ENCODE measurements at places on chromosomes 6 and 20. TPM values are rescaled to one million over a fixed set of nuclear protein-coding genes. Genes with fewer than 3 reads are reported as not detected.
A peak's percentile ranks its signal among the peaks of the same experiment; 100 is the strongest.

DNA sequence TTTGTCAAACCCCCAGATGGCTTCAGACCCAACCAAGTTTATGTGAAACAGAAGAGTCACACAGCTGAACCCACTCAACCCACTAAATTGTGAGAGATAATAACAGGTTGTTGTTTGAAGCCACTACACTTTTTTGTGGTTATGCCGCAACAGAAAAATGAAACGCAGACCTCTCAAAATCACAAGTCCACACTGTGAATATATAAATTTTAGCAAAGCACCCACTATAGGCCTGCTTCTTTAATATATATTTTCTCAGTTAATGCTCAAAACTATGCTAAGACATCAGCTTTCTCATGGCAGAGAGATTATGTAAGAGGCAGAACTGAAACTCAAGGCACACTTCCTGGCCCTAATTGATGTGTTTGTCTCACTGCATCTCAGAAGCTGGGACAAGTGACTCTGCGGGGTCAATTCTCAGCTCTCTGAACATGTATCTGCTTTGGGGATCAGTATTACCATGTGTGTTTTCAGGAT, 27.7 kb downstream of the MAP3K5 start:
- H3K4me1 ChIP-seq: peaks cover 80% of the 10 kb centered on the region
- H3K4me3 ChIP-seq: no peak overlapping the region
- no peaks in the 10 kb centered on the region for H3K27me3 ChIP-seq
- H3K27ac ChIP-seq: peak overlapping the region; percentile 84

- no peak overlapping the region for H3K4me3 ChIP-seq
- H3K27me3 ChIP-seq: no peaks in the 10 kb centered on the region
- no peaks in the 10 kb centered on the region for H3K4me1 ChIP-seq
- H3K27ac ChIP-seq: no peak overlapping the region
- DNase-seq: no peak
- no peaks in the 10 kb centered on the region for H3K36me3 ChIP-seq
Measured at GRCh38 chr6:68114463-68115047, 520.5 kb upstream of the ADGRB3 start.

DNA sequence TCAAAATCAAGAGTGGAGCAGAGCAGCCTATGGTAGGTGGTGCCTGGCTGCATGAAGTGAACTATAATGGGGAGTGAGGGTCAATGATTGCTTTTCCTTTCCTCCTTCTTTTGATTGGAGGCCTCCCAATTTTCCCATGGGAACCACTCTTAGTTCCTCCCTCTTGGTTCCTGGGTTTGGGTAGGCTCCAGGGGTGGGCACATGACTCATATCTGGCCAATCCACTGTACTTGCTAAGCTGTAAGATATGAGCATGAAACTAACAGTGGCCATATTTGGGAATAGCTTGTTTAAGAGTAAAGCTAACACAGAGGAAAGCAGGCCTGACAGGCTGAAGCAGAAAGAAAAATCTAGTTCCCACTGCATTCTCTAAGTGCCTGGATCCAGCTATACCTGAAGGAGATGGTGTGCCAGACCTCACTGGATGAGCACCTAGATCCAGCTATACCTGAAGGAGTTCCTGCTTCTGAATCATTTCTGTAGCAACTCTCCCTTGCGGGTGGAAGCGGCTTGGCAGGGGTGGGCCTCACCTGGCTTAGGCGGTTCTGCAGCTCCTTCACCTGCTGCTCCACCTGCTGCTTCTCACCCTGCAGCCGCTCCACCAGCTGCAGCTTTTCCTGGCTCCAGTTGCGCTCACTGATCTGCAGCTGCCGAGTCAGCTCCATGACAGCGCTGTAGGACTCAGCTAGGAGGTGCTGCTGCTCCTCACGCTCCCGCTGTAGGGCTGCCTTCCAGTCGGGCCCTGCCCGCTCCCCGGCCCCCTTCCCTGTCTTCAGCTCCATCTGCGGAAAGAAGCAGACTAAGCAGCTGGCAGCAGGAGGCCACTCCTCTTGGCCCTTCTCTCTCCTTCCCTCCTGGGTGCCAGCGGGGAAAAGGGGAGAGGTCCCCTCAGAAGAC, 29.0 kb upstream of the DSN1 start:
- DNase-seq: no peak
- peaks cover 66% of the 10 kb centered on the region for H3K36me3 ChIP-seq
- H3K4me1 ChIP-seq: no peaks in the 10 kb centered on the region

- no peaks in the 10 kb centered on the region for H3K36me3 ChIP-seq
- no peaks in the 10 kb centered on the region for H3K27me3 ChIP-seq
- no peak overlapping the region for H3K27ac ChIP-seq
Measured at GRCh38 chr6:103405321-103405720, 1454.4 kb downstream of the HACE1 start.

DNA sequence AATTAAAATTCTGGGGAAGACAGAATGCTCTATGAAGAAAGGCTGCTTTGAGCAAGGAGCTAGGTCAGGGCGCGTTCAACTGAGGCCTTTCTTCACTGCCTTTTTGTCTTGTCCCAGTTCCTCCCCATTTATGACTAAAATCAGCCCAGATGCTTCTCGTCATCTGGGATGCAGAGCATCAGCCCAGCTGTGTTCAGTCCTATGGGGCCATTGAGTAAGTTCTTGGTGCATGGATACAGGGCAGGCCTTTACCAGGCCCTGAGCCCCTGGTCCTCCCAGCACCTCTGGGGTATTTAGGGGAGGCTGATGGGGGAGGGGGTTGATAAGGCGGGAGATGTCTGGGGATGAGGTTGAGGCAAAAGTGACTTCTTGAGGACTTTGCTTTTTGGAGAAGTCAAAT, 55.7 kb downstream of the PTPN1 start:
- DNase-seq: no peak
- peaks cover 98% of the 10 kb centered on the region for H3K36me3 ChIP-seq

DNA sequence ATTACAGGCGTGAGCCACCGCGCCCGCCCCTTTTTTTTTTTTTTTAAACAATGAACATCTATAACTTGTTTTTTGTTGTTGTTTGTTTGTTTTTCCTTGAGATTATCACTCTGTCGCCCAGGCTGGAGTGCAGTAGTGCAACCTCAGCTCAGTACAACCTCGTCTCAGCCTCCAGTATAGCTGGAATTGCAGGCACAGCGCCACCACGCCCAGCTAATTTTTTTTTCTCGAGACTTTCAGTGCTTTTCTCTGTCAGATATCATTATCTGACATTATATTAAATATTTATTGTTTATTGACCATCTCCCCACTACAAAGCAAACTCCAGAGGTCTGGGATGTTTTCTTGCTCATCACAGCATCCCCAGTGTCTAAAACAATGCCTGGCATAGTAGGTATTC, 2.3 kb upstream of the DLK2 start:
- H3K4me1 ChIP-seq: peaks cover 12% of the 10 kb centered on the region
- no peaks in the 10 kb centered on the region for H3K36me3 ChIP-seq
- no peak overlapping the region for H3K4me3 ChIP-seq
- H3K27ac ChIP-seq: no peak overlapping the region
- no peak for DNase-seq

GRCh38 chr6:170273191-170273590, 17.7 kb downstream of the DLL1 start:
- H3K4me1 ChIP-seq: peaks cover 13% of the 10 kb centered on the region
- H3K27me3 ChIP-seq: no peaks in the 10 kb centered on the region
- no peaks in the 10 kb centered on the region for H3K36me3 ChIP-seq
- DNase-seq: no peak
- H3K4me3 ChIP-seq: no peak overlapping the region

Gene SLX4IP
- polyA plus RNA-seq: 2.5 TPM

Gene EMILIN3
- polyA plus RNA-seq: not detected

Gene BMP6
- polyA plus RNA-seq: 0.78 TPM

Gene C4A
- 9.0 TPM for polyA plus RNA-seq

Gene FAM209A
- 5.5 TPM for polyA plus RNA-seq
